ENCODE measurements at places on chromosomes 2 and 18.

GRCh38 chr2:33511141-33511540, 34.7 kb downstream of the RASGRP3 start:
- DNase-seq, result no peak

GRCh38 chr2:154375579-154375931, 322.9 kb upstream of the KCNJ3 start:
- DNase-seq, result no peak

GRCh38 chr2:136215449-136215848, 97.5 kb upstream of the CXCR4 start:
- no peak for DNase-seq

DNA sequence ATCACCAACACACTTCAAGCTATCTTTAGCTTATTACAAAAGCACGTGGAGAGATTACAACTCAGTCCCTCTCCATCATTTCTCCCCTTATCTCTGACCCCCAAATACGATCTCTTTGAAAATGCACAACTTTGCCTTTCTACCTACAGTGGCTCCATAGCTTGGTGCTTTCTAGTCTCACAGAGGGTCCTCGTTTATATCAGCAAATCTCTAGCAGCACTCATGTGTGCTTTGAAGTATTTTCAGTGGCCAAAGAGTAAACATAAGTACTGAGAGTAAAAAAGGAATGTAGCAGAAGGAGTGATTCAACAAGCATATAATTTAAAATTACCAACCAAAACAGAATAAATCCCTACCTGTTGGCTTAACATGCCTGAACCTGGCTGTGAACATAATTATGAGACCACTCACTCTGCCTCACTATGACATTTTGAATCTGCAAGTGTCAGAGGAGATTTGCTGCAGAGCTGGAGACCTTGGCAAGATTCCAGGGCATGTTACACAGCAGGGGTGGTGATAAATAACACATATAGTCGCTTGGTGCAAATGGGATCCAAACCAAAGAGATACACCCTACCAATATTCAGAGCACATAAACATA, 54.6 kb downstream of the LAMA3 start:
- DNase-seq, result no peak

GRCh38 chr2:217195016-217195415, 335.2 kb upstream of the TNP1 start:
- no peak for DNase-seq

GRCh38 chr2:156826341-156826933, 390.3 kb downstream of the GPD2 start:
- peak; percentile 52 for DNase-seq

GRCh38 chr2:39696101-39696553, 30.4 kb downstream of the TMEM178A start:
- peak; percentile 54 for DNase-seq

- DNase-seq, result no peak
These were observed 193.2 kb downstream of the INO80D start for GRCh38 chr2:205892665-205893259.

GRCh38 chr2:64111426-64111825, 32.8 kb downstream of the PELI1 start:
- no peak for DNase-seq

DNA sequence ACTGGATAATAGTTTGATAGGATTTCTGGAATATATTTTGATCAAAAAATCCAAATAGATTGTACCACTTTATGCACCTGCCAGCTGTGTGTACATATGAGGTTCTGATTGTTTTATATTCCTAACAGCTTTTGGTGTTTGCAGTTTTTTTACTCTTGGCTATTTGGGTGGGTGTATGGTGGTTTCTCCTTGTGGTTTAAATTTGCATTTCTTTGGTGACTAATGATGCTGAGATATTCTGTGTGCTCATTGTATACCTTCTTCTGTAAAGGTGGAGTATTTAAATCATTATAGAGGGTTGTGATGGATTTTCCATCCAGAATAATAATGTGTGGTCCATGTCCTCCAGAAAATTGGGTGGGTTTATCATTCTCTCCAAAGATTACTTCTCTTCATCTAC, 372.9 kb downstream of the THSD7B start:
- no peak for DNase-seq

GRCh38 chr2:138762533-138762932, 17.7 kb downstream of the NXPH2 start:
- DNase-seq, result no peak

- DNase-seq, result no peak
These were observed 149.7 kb downstream of the MREG start for GRCh38 chr2:215863687-215864086.

- DNase-seq, result no peak
These were observed 137.7 kb downstream of the CD8B2 start for GRCh38 chr2:106624787-106625380.

- DNase-seq, result peak; percentile 51
These were observed 9.6 kb downstream of the SERPINB8 start for GRCh38 chr18:63979409-63979920.

GRCh38 chr18:62566199-62566598, 43.4 kb downstream of the ZCCHC2 start:
- peak; percentile 27 for DNase-seq

DNA sequence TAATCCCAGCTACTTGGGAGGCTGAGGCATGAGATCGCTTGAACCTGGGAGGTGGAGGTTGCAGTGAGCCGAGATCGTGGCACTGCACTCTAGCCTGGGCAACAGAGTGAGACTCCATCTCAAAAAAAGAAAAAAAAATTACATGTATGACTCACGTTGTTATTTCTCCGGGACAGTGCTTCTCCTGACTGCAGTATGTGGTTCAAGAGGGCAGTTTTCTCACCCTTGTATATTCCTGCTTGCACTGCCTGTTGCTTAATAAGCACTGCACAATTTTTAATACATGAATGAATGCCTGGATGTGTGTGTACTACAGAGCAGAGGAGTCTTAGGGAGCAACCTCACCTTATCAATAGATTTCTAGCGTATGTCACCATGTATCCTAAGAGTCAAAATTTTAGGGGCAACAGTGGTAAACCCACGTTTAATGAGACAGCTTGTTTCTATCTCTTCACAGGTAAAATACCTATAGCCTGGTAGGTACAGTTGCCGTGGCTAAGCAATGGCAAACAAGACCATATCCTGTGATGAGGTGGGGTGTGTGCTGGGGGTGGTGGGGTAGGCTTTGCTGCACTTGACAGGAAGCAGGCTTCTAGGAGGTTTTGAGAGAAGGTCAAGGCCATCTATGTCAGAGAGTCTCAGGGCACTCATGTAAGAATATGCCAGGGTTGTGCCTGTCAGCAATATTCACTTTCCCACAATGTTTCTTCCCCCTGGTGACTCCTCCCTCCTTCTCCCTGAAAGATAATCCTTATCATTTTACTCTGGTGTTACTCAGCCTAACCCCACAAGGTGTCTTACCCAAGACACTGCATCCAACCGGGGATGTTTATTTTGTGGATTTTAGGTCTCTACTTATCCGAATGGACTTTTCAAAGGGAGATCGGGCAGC, 36.9 kb upstream of the MEX3C start:
- DNase-seq, result no peak

GRCh38 chr2:1754461-1755170, 10.3 kb upstream of the PXDN start:
- DNase-seq, result no peak

DNA sequence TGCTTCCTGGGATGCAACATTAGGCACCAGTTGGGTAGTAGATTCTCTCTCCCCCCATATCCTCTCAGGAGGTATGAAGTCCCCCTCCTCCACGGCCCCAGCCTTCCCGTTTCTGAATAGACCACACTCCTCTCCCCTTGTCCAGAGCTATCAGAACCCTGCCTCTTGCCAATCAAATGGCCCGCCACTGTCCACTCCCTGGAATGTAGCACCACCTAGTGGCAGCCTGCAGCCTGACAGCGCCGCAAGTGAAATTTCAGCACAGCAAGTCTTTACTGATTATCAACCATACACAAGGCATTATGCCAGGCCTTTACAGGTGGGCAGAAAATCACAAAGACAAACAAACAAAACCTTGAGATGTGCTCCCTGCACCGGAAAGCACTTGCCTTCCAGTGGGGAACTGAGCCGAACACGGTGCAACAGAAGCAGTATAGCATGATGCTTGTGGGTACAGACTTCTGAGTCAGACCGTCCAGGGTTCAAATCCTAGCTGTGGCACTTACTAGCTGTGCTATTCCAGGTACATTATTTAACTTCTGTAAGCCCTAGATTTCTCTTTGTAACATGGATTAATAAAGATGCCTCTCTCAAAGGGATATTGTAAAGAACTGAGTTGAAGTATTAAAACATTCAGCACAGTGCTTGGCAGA, 174.0 kb downstream of the SMAD2 start:
- DNase-seq, result no peak

GRCh38 chr2:226135861-226136548, 663.6 kb downstream of the IRS1 start:
- no peak for DNase-seq
